ENCODE measurements at places on chromosomes 3 and 15.

DNA sequence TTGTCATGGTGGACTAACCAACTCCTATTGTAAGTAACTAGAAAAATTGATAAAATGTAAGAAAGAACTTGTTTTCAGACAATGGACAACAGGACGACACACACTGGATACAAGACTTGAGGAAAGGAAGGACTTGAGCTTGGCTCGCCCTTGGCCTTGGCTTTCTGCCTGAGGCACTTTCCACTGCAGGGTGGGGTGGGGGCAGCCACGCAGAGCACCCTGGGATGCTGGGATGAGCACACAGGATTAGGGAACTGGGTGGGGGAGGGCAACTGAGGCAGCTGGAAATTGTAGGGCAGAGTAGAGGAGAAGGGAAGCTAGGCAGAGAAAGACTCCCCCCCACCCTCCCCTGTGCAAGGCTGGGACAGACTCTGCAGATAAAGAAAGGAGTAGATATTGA, 25.5 kb upstream of the HHATL start:
- DNase-seq = no peak

GRCh38 chr3:17707813-17708543, 34.5 kb downstream of the TBC1D5 start:
- no peak for DNase-seq

DNA sequence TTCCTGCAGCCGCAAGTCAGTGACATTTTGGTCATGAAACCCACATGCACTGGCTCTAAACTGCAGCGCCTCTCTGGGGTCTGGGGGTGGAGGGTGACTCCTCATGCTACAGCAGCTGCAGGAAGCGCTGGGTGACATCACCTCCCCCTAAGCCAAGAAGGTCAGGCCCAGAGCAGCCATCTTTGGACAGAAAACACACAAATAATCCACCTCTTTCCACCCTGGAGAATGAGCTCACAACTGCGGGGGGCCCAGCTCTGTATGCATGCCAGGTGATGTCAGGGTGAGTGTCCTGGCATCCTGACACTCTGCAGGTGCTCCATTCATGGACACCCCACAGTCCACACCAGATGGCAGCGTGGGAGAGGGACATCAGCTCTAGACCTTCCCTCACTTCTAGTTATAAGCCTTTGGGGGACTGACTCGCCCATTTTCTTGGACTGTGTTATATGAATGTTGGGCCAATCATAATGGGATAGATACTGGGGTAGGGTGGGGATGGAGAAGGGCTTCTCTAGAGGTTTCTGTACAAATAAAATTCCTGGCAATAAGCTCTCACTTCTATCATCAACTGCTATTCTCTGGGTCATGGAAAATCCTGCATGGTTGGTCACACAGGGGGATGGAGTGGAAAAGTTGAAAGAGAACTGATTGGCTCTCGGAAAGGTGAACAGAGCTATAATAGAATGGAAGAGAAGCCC, 70.7 kb upstream of the THBS1 start:
- DNase-seq = no peak

DNA sequence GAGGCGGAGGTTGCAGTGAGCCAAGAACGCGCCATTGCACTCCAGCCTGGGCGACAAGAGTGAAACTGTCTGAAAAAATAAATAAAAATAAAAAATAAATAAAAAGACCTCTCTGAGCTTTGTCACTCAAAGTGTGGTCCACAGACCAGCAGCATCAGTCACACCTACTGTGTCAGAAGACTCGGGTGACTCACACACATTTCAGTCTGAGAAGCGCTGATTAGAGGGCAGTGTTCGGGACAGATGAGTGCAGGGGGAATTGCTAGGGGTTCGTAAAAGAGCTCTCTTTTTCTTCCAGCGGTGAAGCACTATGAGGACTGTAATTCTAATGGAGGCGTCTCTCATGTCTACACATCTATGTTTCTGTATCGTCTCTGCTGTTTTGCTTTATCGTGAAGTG, 5.7 kb downstream of the PODXL2 start:
- DNase-seq = no peak

DNA sequence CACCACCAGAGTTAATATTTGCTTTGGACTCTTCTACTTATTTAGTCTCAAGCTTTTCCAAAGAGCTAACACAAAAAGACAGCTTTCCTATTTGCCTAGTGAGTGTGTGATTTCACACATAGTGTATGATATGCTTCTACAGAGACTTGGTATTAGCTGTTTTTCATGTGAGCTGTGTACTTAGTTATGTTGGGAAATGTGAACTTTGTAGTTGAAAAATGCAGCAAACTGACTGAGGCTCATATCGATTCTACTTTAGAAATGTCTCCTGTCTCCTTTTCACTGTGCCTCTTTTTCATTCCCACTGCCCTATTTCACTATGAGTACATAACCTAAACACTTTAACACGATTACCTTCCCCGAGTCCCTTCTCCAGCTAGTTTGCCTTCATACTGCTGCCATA, 136.5 kb downstream of the ALCAM start:
- no peak for DNase-seq

GRCh38 chr15:83268147-83268546, 16.3 kb downstream of the BNC1 start:
- no peak for DNase-seq

DNA sequence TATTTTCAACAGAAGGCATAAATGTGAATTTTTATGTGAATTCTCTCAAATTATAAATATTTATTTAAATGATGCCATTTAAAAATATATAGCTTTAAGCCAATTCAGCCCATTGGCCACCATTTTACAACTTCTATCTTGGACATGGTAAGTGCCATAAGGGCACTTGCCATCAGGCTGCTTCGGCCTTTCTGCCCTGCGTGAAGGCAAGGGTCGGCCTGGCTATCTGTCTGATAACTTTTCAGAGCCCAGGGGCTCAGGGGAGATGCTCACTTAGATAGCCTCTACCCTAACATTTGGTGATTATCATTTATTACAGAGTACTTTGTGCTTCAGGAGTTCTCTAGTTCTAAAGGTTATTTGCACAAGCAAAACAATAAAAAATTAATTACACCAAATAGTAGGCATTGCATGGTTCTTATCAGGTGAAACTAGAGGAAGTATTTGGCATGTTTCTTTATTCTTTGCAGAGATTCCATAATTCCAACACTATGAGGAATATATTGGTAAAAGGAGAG, 62.4 kb upstream of the MBNL1 start:
- DNase-seq = no peak

DNA sequence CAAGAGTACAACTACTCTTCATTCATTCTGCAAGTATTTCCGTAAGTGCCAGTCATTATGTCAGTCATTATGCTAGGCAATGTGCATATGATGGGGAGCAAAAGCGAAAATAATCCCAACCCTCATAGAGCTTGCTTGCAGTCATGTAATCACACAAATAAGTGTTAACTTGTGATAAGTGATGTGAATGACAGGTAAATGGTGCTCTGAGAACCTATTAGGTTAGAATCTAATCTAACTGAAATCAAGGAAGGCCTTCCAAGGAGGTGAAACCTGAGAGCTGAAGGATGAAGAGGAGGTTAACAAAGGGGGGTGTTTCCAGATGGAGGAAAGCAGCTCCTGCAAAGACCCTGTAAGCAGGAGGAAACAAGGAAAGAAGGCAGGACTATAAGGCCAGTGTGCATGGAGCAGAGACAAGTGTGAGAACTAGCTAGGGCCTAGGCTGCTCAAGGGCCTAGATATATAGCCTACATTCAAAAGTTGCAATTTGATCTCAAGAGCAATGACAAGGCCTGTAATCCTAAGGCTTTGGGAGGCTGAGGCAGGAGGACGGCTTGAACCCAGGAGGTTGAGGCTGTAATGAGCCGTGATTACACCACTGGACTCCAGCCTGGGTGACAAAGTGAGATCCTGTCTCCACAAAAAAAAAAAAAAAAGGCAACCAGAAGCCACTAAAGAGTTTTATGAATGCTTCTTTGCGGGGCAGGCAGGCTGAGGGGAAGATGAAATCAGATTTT, 5.3 kb downstream of the PTPN9 start:
- DNase-seq = no peak

DNA sequence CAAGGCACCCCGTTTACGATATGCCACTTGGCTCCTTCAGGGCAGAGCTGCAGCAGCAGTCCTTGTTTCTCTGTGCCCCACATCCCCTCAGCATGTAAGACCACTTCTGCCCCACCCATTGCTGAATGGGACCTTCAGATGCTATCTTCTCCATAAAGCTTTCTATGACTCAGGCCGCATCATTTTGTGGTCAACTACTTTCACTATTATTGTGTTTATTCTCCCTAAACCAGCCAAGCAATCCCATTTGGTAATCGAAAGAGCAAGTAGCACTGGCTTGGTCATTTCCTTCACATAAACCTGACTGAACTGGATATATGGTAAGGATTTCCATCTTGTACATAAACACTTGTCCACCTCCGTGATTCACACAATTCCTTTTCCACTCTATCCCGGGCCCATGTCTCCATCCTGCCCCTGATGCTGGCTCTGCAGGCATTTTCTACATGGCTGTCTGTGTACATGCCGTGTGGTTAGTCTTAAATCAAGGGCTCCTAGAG, 25.7 kb downstream of the LIPC start:
- DNase-seq = no peak

GRCh38 chr3:13217736-13218540, 144.7 kb upstream of the IQSEC1 start:
- DNase-seq = no peak

DNA sequence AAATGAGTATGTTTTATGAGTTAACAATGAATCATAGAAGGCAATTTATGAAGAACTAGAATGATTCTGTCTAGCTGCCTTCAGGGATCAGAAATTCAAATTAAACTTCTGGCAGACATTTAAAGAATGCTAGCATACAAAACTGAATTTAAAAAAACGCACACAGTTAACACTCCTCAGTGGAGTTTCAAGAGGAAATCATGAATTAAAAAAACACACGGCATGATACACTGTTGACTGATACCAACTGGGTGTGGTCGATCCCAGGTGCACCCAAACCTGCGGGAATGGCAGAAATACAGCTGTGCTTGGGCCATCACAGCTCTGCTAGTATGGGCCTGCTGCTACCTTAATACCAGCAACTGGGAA, 526.0 kb downstream of the FOXP1 start:
- DNase-seq = no peak

GRCh38 chr3:80192936-80193335, 425.1 kb upstream of the ROBO1 start:
- no peak for DNase-seq

- DNase-seq = no peak
These were observed 511.2 kb downstream of the FOXP1 start for GRCh38 chr3:71072287-71072686.
